ENCODE measurements at places on chromosomes 5 and 9.

GRCh38 chr5:1665231-1665630 lies 134.4 kb downstream of the MRPL36 start:
- DNase-seq, result no peak

DNA sequence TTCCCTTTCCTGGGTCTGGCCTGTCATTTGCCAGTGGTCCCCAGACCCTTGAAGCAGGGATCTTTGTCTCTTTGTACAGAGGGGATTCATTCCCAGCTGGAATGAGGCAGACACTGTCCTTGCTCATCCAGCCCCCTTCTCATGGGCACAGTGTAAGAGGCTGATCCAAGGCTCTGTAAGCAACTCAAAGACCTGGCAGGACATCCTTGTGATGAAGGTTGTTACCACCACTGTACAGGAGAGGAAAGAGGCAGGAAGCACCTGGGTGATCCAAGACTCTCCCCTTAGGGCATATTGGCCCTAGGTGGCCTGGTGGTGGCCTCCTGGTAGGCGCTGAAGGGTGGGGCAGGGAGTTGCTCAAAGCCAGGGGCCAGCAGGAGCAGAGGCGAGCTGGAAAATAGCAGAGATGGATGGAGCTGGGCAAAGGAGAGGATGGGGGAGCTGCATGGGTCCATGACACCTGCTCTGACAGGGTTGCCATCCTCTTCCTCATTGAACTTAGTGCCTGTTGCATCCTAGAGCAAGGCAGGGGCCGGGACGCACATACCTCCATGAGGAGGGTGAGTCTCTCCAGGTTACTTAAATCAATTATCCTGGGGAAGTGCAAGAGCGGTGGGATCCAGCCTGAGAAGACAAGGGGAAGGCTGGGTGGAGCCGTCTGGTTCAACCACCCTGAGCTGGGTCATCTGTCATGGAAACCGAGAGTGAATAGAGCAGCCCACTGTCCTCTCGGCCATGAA lies 9.8 kb upstream of the GADD45G start:
- no peak for DNase-seq

- no peak for DNase-seq
These were observed 122.8 kb downstream of the SIL1 start for GRCh38 chr5:139075066-139076050.

DNA sequence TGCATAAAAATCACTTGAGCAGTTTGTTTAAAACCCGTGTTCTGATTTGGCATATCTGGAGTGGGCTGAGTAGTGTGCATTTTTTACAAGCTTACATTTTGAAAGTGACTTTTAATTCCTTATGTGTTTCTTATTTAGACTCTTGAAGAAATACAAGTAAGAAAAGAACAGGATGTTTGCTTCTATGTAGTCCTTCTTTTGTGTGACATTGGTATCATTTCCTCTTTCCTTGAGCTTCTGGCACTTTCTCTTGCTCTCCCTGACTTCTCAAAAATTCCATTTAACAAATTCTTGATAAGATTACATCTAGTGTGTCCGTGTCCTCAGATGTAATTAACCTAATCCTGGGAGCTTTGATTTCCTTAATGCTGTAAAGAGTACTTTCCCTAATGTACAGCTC lies 12.5 kb downstream of the GARNL3 start:
- DNase-seq, result no peak

Measured in NCI-H524 treated with DMSO at 0.1 percent for 48 hours (cell line).